Stimulated activated CD4-positive, alpha-beta T cell treated with anti-CD3 and anti-CD28 coated beads, Interleukin-12 subunit alpha, Interleukin-12 subunit beta, amount 100 ng/mL, for 4 hours (primary cell): ENCODE measurements at places on chromosomes 12 and 14.

- no peak for DNase-seq
Measured at GRCh38 chr12:89427508-89428156, 75.3 kb upstream of the DUSP6 start.

GRCh38 chr12:91617818-91618217 lies 435.2 kb upstream of the DCN start:
- DNase-seq: no peak

DNA sequence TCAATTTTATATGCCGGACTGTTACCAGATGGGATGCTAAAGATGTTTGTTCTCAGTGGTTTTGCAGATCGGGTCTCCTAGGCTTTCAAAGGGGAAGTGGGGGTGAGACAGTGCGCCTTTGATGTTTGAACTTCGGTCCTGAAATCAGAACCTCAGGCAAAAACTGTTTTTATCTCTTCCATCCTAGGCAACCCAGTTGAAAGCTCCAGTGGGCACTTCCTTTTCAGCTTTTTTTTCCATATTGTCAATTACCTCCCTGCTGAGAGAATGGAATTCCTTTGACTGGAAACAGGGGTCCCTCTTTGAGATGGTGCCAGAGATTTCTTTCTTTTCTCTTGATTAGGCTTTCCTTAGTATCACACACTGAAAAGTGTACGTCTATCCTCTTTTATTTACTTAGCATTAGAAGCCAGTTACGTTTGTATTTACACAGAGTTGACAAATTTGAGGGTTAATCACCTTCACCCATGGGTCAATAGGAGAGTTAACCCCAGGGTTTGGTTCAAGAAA lies 40.0 kb downstream of the NUAK1 start:
- no peak for DNase-seq

DNA sequence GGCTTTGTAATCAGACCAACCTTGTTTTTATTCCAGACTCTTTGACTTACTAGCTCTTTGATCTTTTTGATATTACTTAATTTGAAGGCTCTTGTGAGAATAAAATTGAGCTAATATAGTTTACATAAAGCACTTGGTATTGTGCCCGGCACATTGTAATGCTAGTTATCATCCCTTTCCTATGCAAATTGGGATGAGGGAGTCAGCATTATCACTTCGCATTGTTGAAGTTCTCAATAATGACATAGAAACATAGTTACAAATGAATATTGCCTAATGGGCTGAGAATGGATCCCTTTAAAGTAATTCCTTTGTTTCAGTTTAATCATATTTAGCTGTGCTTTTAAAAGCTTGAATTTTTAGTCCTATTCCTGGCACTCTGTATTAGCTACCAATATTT lies 36.6 kb downstream of the SUPT16H start:
- no peak for DNase-seq

DNA sequence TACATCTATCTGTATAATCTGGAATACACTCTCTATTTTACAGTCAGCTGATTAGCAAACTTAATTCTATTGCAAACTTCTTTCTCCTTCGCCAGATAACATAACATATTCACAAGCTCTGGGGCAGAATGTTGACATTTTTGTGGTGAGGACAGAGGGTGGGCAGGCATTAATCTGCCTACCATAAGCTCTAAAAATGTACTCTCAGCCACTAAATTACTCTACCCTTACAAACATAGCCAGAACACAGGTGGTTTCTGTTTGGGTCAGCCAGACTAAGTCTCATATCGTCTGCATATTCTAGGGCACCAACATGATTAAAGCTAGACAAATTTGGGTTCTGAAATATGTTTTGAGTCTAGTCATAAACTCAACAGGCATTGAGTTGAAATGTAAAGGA lies 90.1 kb downstream of the SLC6A15 start:
- no peak for DNase-seq

GRCh38 chr12:108699955-108700563 lies 31.3 kb downstream of the CORO1C start:
- no peak for DNase-seq

DNA sequence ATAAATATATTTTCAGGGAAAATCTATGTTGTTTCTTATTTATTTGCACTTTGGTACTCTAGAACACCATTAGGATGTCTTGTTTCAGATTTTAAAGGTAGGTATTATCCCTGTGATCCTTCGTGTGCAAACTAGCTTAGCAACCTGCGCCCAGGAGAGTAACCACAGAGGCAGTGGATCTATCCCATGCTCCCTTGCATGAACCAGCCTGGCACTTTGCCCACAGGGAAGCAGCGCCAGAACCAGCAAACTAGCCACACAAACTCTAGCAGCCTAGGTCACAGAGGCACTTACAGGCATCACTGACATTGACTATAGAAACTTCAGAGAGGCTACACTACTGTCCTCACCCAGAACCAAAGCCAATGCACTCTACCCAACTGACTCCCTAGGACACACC lies 76.1 kb downstream of the TSHR start:
- no peak for DNase-seq

DNA sequence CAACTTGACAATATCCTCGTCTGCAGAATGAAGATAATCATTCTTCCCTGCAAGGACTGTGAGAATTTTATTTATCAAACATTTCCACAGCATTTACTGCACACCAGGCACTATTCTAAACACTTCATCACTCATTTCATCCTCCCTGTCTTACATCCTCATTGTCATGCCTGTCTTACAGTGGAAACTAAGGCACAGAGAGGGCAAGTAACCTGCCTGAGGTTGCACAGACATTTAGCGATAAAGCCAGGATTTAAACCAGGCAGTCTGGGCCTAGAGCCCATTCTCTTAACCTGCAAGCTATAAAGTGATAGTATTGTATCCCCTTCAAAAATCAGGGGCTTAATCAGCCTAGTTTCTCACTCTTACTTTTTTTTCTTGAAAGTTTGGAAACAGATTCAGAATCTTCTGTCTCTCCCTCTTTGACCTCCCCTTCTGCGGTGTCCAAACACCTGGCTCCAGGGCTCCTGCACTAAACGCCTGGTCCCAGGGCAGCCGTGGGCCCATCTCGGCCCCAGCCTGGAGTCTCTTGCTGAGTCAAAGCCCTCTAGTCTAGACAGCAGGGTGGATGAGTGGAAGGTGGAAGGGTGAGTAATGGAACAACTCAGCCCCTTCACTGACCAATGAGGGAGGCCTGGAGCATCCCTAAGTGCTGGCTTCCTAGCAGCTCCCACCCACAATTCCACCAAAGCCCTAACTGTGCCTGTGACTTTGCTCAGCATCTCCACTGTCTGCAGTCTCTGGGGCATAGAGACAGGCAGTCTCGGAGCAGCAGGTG lies 12.5 kb downstream of the ISM2 start:
- no peak for DNase-seq

GRCh38 chr12:97559267-97559666 lies 96.7 kb downstream of the RMST start:
- no peak for DNase-seq

- DNase-seq: no peak
Measured at GRCh38 chr14:59107819-59108218, 80.6 kb upstream of the DAAM1 start.

DNA sequence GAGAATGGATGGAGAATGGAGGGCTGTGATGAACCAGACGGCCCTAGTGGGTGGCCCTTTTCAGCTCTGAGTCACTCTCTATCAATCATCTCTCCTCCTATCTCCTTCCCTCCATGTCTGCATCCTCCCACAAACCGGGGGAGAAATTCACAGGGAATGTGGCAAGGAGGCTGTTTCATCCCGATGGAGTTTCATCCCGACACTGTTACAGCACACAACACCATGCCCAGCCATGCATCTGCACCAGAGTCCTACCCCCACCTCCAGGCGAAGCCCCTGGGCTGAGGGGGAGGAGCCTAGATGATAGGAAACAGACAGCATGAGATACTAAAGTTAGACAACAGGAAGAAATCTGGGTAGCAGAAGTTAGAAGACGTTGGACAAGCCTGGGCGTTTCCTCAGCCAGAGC lies 20.8 kb downstream of the SLC8B1 start:
- DNase-seq: no peak

GRCh38 chr12:44428825-44429224 lies 447.3 kb downstream of the NELL2 start:
- no peak for DNase-seq

GRCh38 chr14:98269533-98269932 lies 1002.5 kb downstream of the BCL11B start:
- DNase-seq: no peak

GRCh38 chr14:89654998-89655397 lies 238.0 kb upstream of the FOXN3 start:
- no peak for DNase-seq

DNA sequence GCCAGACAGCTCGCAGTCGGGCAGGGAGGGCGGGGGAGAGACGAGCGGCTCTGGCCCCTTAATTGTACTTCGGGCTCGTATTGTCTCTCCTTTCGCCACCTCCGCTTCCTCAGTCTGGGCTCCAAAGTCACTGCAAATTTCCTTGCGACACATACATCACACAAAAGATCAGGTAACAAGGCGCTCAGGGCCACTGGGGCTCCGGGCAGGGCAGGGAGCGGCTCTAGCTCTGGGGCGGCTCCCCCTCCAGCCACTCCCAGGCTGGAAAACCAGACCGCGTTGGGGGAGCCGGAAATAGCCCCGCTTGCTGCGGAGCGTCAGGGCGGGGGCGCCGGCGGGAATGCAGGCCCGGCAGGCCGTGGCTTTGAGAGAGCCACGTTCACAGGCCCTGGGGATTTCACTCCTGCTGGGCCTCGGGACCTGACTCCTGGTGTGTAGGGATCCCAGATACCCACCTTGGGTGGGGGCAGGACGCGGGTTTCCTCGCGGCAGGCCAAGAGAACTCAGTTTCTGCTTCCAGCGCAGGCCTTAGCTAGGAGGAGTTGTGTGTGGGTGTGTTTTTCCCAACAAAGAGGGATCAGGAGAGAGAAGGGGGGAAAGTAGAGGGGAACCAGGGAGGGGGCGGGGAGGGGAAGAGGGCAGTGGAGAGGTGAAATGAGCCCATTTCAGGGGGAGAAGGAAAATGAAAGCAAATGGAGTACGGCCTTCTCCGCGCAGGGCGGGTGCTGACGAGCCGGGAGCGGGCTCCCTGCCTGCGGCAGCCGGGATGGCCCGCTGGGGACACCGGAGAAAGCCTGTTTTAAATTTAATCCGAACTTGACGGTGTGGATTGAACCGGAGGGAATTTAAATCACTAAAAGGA lies 4.4 kb upstream of the HOXC9 start:
- DNase-seq: no peak

- no peak for DNase-seq
Measured at GRCh38 chr14:33933386-33933933, 17.4 kb downstream of the EGLN3 start.

- no peak for DNase-seq
Measured at GRCh38 chr14:23447361-23448350, 12.2 kb upstream of the MYH7 start.

GRCh38 chr14:102185360-102185759 lies 45.7 kb downstream of the WDR20 start:
- DNase-seq: no peak

DNA sequence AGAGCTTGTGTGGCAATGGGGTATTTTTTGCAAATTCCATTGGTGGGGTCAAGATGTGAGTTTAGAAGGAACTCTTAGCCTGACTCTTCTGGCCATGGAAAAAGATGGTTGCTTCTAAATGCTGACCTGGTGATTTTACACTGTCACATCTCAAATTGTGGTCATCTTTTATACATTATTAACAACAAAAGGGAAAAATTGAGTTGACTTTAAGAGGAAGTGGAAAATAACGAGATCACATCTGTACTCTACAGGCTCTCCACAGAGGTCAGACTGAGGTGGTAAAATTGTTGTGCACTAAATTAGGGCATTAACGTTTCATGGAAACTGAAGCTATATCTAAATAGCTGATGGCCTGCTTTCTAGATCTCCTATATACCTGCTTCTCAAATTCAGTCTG lies 44.7 kb downstream of the PTPN11 start:
- no peak for DNase-seq

DNA sequence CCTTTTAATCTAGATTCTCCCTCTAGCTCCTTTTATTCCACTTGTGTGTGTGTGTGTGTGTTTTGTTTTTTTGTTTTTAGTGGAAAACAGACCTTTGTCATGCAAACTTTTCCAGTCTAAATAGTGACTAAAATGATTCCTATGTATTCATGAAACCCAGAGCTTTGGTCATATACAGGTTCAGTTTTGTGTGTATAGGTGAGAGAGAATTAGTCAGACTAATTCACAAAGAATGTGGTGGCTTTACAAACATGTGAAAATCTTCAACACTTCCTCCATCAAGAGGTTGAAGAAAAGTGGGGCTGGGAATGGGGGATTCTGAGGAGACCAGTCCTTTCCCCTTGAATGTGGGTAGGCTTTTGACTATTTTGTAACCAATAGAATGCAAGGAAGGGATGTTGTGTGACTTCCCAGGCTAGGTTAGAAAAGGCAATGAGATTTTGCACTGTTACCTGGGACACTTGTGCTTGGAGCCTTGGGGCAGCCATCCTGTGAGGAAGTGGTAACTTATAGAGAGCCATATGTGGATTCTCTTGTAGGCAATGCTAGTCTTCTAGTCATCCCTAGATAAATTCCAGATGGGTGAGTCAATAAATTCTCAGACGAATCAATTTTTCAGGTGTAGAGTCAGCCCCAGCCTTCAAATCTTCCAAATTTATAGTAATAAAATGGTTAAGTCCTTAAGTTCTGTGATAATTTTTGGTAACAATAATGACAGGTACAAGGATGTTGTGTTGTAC lies 236.1 kb downstream of the CEP128 start:
- no peak for DNase-seq

DNA sequence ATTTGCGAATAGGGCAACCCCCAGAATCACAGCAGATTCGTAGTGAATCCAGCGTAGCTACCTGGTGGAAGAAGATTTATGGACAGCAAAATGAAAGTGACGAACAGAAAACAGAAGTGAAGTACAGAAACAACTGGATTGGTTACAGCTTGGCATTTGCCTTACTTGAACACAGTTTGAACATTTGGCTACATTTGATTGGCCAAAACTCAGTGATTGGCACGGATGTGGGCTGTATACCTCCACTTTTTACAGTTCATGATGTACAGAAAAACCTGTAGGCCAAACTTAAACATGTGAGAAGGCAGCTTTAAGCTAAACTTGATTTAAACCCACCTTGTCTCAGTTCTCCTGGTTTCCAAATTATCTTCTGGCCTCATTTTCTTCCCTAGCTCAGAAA lies 49.9 kb upstream of the AMN1 start:
- DNase-seq: no peak

- no peak for DNase-seq
Measured at GRCh38 chr14:50354527-50354926, 42.2 kb downstream of the CDKL1 start.

- DNase-seq: no peak
Measured at GRCh38 chr12:116969615-116970585, 59.1 kb downstream of the FBXW8 start.

GRCh38 chr12:17060260-17060659 lies 454.3 kb upstream of the LMO3 start:
- DNase-seq: no peak

DNA sequence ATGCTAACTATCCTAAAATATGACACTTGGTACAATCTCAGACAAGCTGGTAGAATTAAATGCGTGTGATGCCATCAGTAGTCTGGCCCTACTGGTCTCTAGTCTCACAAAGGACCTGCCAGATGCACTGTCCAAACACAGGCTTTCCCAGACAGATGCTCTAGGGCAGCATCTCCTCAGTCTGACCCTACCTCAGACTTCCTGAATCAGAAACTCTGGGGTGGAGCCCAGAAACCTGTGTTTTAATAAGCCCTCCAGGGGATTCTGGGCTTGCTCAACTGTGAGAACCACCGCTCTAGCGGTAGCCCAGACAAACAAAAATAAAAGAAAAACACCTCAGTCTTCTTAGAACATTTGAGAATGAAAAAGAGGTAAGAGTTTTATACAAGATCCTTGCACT lies 48.0 kb downstream of the BDKRB1 start:
- no peak for DNase-seq

- no peak for DNase-seq
Measured at GRCh38 chr14:96091149-96091693, 52.1 kb downstream of the C14orf132 start.

- no peak for DNase-seq
Measured at GRCh38 chr14:69153873-69154270, 953 bp upstream of the DCAF5 start.
